ENCODE measurements at places on chromosomes 4 and X.

DNA sequence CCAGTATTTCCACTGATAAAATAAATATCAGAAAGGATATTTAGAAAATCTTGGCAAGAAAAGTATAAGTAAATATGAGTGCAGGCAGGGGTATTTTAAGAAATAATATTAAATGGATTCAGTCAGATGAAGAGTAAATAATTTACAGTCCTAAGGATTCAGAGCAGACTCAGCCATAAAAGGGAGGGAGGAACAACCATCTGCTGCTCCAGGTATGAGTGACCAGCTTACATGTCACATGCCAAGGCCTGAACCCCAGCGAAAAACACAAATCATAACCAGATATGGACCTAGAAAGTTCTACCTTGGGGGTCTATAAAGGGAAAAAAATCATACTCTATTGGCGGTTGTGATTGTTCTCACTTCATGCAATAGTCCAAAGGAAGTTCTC lies 166.8 kb downstream of the COL4A6 start:
- DNase-seq = no peak

DNA sequence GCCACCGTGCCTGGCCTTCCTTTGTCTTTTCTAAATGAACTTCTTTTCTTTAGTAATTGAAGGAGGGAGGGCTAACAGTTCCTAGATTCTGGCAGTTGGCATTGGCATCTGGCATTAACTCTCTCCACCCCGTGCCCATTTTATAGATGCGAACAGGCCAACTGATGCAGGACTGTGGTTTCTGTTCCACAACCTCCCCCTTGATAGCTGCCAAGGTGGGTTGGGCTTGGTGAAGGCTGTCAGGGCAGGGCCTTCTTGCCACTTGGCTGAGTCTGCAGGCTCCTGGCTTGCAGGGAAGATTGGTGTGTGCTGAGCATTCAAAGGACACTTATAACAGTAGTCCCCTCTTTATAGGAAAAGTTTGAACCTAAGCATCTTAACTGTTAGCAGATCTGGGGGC lies 4.3 kb downstream of the SOWAHD start:
- DNase-seq = no peak

DNA sequence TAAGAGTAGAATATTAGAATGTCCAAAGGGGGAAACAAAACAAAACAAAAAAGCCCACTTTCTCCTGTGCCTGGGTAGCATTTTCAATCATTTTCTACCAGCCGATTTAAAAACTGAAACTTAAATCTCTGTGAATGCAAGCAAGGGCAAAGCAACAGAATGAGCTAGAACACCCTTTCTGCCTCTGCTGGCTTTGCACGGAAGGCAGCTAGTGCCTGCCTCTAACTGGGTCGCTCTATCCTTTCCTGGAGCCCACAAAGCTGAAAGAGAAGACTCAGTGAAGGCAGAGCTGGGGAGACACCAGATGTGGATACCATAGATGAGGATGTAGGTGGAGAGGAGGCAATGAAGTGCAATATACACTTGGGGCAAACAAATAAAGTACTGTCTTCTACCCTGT lies 248.9 kb upstream of the TTC29 start:
- DNase-seq = no peak

GRCh38 chrX:78945186-78945912 lies at the start of gene P2RY10:
Gene P2RY10, plus strand, starts transcription at chrX:78945391. Its CDS starts 15,130 bp downstream, at chrX:78960521.
- DNase-seq = peak; percentile 1

- no peak for DNase-seq
Observed at GRCh38 chrX:37613933-37614332, 42.5 kb downstream of the LANCL3 start.

GRCh38 chr4:47641755-47642154 lies 156.7 kb downstream of the ATP10D start:
- DNase-seq = no peak

DNA sequence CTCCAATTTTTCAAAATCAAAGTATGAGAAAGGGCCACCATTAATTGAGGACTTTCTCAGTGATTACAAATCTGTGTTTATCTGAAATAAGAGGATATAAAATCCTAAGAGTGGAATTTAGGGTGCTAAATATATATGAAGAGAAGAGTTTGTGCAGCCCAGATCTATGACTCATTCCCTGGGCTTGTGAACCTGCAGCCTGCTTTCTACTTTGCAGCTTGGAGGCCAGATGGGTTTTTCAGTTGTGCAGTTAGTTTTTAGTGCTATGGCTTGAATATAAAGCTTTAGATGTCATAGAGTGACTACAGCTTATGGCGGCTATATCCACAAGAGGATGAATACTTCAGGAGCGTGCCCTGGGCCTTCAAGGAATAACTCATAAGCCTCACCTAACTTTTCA lies 1391.1 kb downstream of the FSTL5 start:
- no peak for DNase-seq

- DNase-seq = no peak
Observed at GRCh38 chr4:162681212-162681611, 485.5 kb downstream of the NAF1 start.

DNA sequence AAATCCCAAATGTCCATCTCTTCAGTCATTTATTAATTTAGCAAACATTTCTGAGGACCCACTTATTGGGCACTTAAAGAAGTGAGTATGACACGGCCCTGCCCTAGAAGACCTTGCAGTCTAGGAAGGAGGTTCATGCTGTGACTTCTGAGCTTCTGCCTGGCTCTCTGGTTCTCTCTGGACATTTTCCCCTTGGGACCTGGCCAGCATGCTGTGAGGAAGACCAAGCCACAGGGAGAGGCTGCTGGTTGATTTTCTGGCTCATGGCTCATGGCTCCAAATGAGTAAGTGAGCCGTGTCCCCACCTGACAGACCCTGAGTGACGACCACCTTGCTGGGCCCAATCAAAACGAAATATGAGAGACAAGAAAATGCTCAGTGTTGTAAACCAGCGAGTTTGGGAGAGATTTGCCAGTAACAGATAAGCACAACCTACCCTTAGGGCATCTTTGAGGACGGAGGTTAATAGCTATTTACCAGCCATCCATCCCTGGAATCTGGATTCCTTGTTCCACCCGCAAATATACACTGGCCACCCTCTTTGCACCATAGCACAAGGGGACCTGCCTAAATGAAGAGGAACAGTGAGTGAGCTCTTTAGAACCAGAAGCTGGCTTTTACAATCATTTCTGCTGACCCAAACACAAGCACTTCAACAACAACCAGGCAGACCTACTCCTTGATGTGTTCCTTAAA lies 876 bp downstream of the MPP1 start:
- no peak for DNase-seq

DNA sequence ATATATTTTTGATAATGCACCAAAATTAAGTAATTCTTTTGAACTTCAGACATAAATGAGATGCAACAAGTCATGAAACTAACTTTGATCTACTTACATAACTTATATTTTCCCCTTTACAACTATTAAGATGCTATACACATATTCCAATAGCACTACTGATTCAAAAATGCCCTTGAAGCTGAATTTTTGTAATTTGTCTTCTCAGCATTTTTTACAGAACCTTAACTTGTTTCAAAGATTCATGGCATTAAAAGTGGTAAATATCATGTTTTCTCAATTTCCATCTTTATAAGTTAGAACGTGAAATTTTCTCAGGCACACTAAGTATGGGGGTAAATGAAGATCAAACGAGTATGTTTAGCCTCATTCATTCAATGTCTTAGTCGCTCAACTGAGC lies 460.0 kb upstream of the FAM241A start:
- no peak for DNase-seq

- DNase-seq = no peak
Observed at GRCh38 chrX:7948483-7948882, 21.3 kb upstream of the PNPLA4 start.

- DNase-seq = no peak
Observed at GRCh38 chrX:139691843-139692505, 16.0 kb downstream of the MCF2 start.

GRCh38 chrX:22912616-22913015 lies 87.1 kb upstream of the DDX53 start:
- DNase-seq = no peak

DNA sequence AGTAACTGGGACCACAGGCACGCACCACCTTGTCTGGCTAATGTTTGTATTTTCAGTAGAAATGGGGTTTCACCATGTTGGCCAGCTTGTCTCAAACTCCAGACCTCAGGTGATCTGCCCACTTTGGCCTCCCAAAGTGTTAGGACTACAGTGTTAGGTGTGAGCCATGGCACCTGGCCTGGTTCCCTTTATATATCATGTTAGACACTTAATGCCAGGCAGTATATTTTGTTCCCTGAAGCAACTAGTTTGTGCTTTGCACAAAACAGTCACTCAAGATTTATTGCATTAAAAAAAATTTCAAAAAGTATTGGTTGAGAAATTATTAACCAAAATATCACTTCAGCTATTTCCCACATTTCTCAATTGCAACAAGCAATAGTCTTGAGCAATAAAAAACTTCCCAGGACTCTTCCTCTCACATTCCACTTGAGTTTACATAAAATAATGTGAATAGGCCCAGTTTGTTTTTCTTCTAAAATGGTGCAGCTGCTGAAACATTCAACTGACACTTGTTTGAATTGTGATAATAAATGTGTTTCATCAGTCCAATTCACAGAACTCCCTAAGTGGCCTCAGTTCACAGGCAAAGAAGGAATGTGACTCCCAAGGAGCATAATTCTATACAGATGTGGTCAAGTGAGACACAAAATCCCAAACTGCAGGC lies 22.7 kb downstream of the CXCL1 start:
- no peak for DNase-seq

DNA sequence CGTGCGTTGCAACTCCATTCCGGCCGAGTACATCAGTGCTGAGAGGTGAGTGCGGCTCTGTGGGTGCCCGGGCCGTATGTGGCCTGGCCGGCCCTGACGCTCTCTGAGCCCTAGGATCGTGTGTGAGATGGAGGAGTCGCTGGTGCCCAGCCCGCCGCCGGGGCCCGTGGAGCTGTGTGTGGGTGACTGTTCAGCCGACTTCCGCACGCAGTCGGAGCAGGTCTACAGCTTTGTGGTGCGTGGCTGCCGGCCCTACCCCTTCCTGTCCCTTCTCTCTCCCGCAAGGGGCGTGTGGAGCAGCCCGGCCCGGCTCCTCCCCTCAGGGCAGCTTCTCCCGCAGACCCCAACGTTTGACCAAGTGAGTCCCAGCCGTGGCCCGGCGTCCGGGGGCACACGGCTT lies 8.0 kb downstream of the PLXNA3 start:
- no peak for DNase-seq

GRCh38 chr4:5198656-5199541 lies 147.6 kb downstream of the STK32B start:
- no peak for DNase-seq

DNA sequence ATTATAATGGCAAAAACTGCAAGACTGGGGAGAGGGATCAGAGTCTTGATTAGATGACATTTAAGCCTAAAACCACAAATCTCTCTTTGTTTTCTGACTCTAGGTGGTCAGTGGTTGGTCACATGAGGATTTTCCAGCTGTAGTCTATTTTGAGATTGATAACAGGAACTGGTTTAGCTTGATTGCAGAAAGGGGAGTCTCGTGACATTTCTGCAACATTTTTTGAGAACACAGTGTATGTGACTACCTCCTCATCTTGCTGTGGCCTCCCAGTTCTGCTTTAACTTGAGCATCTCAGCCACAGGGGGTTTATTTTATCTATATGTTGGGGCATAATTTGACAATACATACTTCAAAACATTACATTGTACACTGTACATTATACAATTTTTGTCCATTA lies 726.4 kb upstream of the MAGEB2 start:
- no peak for DNase-seq

DNA sequence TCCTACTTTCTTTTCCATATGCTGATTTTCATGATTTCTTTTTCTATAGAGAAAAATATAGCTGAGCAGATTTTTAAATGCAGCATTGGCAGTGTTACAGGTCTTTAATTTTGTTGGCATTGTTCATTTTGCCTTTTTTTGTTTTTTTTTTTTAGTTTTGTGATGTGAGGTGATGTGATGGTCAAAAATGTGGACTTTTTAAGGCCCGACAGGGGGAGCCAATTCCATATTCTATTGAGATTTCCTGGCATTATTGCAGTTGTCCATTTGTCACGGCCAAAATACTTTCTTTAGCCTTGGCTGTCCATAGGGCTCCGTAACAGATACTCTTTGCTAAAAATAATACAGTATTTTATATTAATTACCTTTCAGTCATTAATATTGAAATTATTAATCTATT lies 47.8 kb downstream of the SLIT2 start:
- DNase-seq = no peak

GRCh38 chr4:78669453-78669852 lies 106.7 kb upstream of the BMP2K start:
- DNase-seq = no peak

DNA sequence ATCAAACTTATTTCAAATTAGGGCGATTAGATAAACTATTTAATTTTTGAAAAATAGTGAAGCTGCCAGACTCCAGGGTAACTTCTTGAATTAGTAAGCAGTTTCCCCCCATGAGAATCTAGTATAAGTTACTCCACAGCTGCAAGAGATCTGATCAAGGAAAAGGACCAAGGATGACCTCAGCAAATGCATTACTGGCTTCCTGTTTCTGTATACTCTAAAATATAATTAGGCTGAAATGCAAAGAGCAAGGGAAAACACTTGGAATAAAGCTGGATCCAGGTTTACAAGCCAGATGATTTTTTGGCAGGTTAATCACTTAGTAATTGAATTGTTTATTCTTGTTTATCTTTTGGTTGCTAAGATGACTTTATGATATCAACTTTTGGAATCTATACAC lies 13.4 kb upstream of the P2RY10 start:
- no peak for DNase-seq

- no peak for DNase-seq
Observed at GRCh38 chrX:97797076-97797475, 913.4 kb downstream of the RPA4 start.

DNA sequence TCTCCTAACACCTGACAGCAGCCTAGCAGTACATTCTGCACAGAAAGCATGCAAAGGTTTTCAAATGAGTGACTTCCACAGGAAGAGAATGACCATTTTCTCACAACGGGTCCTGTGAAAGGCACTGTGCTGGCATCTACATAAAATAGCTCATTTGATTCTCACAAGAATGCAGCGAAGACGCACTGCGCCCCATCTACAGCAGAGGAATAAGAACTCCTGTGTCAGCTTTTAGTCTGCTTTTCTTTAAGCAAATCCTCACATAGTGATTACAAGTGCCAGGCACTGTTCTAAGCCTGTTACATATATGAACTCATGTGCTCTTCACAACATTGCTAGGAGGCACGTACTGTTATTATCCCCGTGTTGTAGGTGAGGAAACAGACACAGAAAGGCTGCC lies 62.5 kb downstream of the AFAP1 start:
- no peak for DNase-seq

DNA sequence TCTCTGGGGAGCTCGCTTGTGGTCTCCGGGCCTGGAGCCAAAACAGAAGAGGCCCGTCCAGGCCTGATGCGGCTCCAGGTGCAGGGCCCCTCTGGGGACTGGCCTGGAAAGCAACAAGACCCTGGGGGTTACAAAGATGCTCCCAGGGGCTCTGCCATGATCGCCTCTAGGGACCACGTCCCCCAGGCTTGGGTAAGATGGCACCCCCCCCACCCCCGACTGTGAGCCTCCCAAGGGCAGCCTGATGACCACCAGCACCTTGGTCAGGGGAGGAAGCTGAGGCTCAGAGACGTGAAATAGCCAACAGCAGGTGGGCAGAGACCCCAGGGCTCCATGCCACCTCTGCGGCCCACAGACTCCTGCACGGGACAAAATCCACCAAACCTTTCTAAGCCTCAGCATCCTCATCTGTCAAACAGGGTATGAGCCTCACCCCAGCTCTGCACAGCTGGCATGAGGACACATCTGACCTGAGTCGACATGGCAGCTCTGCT lies 25.4 kb downstream of the C4orf50 start:
- no peak for DNase-seq

GRCh38 chr4:107863850-107864371 lies 39.2 kb downstream of the SGMS2 start:
- no peak for DNase-seq

GRCh38 chrX:150692831-150693724 lies at the start of gene MTMR1:
Gene MTMR1, plus strand, starts transcription at chrX:150693396. Its CDS starts 135 bp downstream, at chrX:150693531.
- DNase-seq = peak; percentile 17

- no peak for DNase-seq
Observed at GRCh38 chr4:109385260-109385659, 48.4 kb upstream of the SEC24B start.

All from activated naive CD4-positive, alpha-beta T cell (primary cell).